ENCODE measurements at places on chromosomes 5 and 9.

DNA sequence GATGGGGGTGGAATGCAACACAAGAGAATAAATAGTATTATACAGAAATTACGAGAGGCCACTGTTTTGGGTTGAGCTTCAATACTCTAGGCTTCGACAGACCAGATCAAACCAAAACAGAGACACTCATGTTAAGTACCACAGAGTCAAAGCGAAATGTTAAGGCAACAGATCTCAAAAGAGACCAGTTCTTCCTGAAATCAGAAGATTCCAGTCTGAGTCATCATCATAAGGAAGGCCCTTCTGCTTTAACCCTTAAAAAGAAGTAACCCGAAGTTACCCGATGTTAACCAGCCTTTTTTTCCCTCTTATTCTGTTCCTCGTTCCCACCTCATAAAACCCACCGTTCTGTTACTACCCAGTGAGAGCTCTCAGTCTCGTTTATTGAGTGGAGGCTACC is 75.9 kb downstream of the SFXN1 start:
- no peak for DNase-seq

GRCh38 chr5:112918679-112919078 is 3.3 kb downstream of the REEP5 start:
- DNase-seq, result no peak

- DNase-seq, result no peak
Measured at GRCh38 chr9:93224591-93224990, 40.7 kb downstream of the WNK2 start.

DNA sequence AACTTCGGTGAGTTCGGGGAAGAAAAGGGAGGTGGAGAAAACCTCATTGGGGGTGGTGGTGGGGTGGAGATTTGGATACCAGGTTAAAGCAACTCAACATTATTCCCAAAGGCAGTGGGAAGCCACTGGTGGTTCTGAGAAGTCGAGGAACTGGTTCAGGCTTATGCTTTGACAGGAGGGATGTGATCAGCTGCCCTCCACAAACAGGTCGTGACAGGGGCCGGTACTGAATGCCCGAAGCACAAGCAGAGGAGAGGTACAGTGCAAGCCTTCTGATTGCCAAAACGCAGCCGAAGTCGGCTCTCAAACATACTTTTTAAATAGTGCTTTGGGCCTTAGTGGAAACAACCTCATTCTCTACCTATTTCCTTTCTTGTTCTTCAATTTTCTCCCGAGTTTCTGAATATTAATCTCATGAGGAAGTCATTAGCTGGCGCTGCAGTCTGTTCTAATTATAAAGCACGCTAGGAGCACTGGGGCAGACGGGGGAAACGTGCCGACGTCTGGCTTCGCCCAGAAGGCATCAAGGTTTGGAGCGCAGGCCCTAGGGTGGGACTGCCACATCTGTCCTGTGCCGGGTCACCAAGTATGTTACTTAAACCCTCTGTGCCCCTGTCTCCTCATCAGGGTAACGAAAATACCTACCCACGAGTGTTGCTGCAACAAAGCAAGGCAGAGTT is 27.3 kb downstream of the SHB start:
- DNase-seq, result no peak

DNA sequence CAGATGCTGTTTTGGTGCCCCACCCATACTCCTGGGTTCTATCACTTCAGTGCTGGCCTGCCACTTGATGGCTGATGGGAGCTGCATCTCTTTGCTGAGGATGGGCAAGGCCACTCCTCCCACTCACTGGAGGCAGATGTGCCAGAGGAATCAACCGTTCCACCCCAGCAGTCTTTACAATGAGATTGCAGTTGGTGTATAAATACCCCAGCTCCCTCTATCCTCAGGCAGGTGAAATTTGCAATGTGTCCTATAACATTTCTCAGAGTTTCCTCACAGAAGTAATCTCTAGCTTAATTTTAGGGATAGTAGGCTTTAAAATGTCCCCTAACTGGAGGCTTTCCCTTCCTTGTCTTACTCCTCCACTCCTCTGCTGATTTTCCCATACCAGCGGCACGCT is 36.5 kb upstream of the ERCC6L2 start:
- DNase-seq, result no peak

DNA sequence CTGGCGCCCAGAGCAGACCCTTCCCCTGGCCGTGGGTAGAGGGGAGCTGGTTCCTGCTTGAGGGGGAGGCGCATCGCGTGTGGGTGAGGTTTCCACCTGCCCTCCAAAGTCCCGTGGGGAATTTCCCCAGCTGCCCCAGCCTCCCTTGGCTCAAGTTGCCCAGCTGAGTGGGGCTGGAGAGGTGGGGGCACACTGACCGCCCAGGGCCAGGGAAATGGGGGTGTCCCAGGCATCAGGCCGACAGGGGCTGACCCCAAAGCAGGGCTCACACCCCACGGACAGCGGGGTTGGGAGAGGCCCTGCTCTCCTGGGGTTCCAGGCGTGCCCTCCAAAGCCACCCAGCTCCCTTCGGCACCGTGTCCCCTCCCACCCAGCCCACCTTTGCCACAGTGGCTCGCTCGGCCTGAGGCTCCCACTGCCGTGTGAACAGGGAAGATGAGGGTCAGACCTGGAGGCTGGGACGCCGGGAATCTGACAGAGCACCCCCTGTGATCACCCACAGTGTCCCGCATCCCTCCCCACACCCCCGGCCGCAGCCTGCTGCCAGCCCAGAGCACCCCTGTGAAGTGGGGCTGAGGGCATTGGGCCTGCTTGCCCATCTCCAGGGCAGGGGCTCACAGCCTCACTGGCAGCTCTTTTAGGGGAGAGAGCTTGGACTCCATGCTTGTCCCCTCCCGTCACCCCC is 933 bp upstream of the EGFL7 start:
- DNase-seq, result no peak

DNA sequence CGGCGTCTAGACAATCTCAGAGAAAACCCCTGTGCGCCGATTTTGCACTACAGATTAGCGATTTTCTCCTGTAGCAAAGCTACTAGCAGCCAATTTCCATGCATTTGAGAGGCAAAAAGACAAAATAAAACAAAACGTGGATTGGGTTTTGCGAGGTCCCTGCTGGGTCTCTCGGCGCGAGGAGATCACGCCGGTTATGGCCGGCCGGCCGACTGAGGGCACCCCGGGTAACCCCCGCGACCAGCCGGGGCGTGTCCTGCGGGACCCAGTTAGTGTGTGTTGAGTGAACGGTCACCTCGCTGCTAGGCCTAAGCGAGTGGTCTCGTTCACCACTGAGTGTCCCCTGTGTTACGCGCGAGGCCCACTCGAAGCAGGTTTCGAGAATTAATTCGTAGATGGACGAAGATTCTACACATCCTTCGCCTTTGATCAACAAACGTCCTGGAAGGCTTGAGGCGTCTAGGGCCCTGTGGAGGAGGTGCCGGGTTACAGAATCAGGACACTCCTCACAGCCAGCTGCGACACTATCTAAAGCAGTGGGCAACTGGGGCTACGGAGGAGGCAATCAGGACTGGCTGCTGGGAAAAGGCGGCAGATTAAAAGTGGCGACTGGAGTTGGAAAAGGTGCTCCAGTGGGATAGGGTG is 764 bp upstream of the VDAC1 start:
- no peak for DNase-seq

DNA sequence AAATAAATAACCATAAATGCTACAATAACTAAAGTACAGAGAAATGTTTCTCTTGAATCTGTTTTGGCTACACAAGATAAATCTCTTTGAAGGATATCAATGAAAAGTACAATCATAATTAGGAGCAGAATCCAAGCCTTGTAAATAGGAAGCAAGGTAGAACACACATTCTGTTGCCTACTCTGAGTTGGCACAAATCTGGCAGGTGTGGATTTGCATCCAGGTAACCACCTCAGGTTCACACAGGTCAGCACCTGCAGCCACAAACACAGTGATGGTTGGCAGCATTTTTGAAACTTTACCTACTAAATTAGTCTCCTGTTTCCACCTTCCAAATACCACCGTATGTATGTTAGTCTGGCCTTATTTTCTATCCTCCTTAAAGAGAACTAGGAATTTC is 105.3 kb upstream of the PIK3R1 start:
- DNase-seq, result no peak

DNA sequence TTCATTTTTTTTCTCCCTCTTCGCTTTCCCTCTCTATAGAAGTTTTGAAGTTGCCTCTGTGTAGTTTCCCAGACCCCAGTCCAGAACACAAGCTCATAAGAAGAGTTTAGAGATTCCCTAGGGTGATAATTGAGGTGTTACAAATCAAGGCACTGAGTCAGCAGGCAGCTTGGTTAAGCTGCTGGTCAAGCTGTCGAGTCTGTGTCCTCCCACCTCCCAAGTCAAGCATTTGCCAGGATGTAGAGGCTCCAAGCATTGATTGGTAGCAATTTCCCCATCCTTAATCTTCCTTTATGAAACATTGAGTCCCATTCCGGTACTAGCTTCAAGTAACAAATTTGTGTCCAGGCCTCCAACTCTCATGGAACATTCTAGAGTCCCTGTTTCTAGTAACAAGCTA is 47.5 kb upstream of the SLC1A1 start:
- DNase-seq, result no peak

- DNase-seq, result no peak
Measured at GRCh38 chr5:152177626-152178349, 227.3 kb downstream of the NMUR2 start.

Measured in iPS DF 19.7 (cell line).